ENCODE measurements at places on chromosomes 6 and 20.
A peak's percentile ranks its signal among the peaks of the same experiment; 100 is the strongest.

DNA sequence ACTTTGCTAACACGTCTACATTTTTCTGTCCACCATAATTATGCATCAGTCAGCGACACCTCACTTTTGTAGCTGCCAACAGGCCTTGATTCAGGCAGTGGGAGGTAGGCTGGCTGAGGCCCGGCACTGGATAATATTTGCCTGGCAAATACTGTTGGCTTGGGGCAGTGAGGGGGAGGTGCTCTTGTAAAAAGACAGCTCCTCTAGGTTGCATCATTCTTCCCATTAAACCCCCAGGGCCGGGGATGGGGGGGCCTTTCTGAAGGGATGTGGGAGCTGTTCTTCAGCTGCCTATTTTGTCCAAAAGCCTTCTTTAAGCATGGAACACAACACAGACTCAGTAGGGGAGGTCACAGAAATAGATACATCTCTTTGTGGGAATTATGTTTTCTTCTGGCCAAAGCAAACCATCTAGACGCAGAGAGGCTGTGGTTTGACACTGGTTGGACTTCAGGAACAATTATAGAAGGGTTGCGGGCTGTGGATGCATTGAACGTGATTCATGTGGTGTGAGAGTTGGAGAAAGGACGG, 338.3 kb upstream of the NT5E start:
- no peaks in the 10 kb centered on the region for H3K4me1 ChIP-seq
- DNase-seq, result no peak
- H3K36me3 ChIP-seq, result no peaks in the 10 kb centered on the region
- no peaks in the 10 kb centered on the region for H3K27me3 ChIP-seq
- no peak overlapping the region for H3K4me3 ChIP-seq

- H3K4me1 ChIP-seq, result no peaks in the 10 kb centered on the region
- H3K27me3 ChIP-seq, result no peaks in the 10 kb centered on the region
- no peaks in the 10 kb centered on the region for H3K36me3 ChIP-seq
Observed at GRCh38 chr6:134361011-134361410, 43.1 kb upstream of the SGK1 start.

GRCh38 chr20:23160536-23161243, 74.6 kb upstream of the CD93 start:
- peak overlapping the region; percentile 76 for H3K27ac ChIP-seq
- peaks cover 62% of the 10 kb centered on the region for H3K4me1 ChIP-seq
- DNase-seq, result peak; percentile 29
- no peaks in the 10 kb centered on the region for H3K36me3 ChIP-seq
- H3K27me3 ChIP-seq, result no peaks in the 10 kb centered on the region

GRCh38 chr6:87279196-87279595, 43.2 kb upstream of the SMIM8 start:
- DNase-seq, result no peak
- H3K36me3 ChIP-seq, result no peaks in the 10 kb centered on the region
- no peak overlapping the region for H3K27ac ChIP-seq
- H3K4me1 ChIP-seq, result no peaks in the 10 kb centered on the region
- H3K27me3 ChIP-seq, result no peaks in the 10 kb centered on the region

- H3K4me3 ChIP-seq, result no peak overlapping the region
- peaks cover 12% of the 10 kb centered on the region for H3K4me1 ChIP-seq
- no peak overlapping the region for H3K27ac ChIP-seq
- peak; percentile 71 for DNase-seq
- H3K36me3 ChIP-seq, result peaks cover 9% of the 10 kb centered on the region
- no peaks in the 10 kb centered on the region for H3K27me3 ChIP-seq
Observed at GRCh38 chr20:13610184-13610583, 28.5 kb downstream of the TASP1 start.

DNA sequence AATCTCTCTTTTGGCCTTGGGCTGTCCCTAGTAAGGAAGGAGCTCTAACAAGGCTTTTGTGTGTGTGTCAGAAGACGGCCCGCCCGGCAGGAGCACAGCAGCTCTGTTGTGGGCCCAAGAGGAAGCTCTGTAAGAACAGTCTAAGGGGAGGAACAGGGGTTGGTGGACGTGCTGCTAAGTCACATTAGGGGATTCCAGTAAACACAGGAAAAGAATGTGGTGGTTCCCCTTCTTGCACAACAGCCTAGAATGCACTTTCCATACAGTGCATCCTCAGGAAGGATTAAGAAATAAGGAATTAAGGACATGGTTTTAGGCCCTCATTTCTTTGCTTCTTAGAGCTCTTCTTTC, 114.5 kb downstream of the RNF144B start:
- no peaks in the 10 kb centered on the region for H3K27me3 ChIP-seq
- H3K36me3 ChIP-seq, result no peaks in the 10 kb centered on the region
- no peak for DNase-seq
- H3K4me1 ChIP-seq, result peaks cover 11% of the 10 kb centered on the region

DNA sequence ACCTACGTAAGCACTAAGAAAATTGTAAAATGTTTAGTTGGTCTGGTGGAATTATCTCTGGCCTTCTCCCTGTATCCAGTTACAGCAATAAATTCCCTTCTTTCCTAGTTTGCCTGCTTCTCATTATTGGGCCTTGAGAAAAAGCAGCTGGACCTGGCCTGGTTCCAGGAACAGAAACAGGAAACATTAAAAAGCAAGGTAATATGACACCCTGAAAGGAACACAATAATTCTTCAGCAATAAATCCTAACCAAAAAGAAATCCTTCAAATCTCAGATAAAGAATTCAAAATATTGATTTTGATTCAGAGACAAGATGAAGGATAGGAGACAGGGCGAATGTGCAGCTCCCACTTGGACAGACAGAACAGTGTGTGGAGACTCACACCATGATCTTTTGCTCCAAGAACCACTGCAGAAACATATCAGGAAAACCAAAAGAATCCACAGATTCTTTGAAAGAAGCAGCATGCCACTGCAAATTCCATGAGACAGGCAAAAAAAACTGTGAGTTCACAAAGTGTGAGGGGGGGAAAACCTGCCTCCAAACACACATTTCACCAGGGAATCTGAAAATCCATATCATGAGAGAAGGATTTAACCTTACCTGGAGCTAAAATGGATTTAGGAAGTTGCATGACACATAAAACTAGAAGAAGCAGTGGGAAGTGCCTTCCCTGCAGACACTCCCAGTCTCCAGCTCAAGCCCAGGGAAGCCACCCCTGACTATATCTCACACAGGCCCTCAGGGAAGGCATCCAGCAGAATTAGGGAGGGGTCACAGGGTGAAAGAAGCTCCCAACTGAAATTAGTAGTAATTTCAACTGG, 28.9 kb downstream of the TREM1 start:
- no peak for DNase-seq
- no peak overlapping the region for H3K27ac ChIP-seq
- H3K27me3 ChIP-seq, result no peaks in the 10 kb centered on the region
- H3K4me3 ChIP-seq, result no peak overlapping the region

- H3K36me3 ChIP-seq, result no peaks in the 10 kb centered on the region
- DNase-seq, result no peak
- H3K27ac ChIP-seq, result no peak overlapping the region
- H3K4me3 ChIP-seq, result no peak overlapping the region
Observed at GRCh38 chr6:131532580-131533039, 40.4 kb upstream of the ARG1 start.

DNA sequence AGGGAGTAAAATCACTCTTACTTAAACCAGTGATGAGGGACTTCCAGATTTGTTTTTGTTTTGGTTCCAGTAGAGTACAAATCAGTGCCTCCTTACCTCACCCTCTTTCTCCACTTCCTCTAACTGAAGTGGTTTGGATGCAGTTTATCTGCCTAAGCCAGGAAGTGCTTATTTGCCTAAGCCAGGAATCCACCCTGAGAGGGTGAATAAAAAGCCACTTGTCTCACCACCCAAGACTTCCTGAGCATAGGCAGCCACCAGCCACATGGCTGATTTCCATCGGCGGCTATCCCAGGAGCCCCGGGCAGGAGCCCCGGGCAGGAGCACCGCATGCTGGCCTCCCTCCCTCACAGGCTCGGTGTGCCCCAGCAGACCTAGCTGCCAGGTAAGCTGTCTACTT, 12.0 kb downstream of the LRP11 start:
- no peak for DNase-seq
- H3K4me3 ChIP-seq, result no peak overlapping the region
- no peaks in the 10 kb centered on the region for H3K27me3 ChIP-seq
- no peaks in the 10 kb centered on the region for H3K36me3 ChIP-seq

GRCh38 chr6:150395388-150396009, 26.7 kb downstream of the IYD start:
- H3K27ac ChIP-seq, result no peak overlapping the region
- H3K27me3 ChIP-seq, result no peaks in the 10 kb centered on the region
- peaks cover 6% of the 10 kb centered on the region for H3K4me1 ChIP-seq
- no peak overlapping the region for H3K4me3 ChIP-seq

DNA sequence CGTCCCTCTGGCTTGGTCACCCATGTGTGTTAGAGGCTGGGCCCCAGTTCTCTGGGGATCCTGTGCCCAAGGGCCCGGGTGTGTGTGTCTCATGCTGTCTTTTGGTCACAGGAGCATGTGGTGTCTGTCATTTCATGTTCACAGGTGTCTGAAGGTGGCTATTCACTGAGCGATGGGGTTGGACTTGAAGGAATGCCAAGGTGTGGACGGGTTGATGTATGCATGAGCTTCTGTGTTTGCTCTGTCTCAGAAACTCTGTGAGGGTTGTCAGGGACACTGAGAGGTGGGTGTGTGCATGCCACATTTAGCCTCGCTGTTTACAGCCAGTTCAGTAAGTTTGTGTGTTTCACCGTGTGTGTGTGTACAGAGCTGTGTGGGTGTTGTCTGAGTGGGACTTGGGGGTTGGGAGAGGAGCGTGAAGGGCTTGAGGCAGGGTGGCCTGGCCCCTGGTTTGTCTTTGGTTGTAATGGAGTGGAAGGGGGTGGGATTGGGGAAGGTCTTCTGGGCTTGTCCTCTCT, 1.2 kb downstream of the DDR1 start:
- no peaks in the 10 kb centered on the region for H3K36me3 ChIP-seq
- H3K27ac ChIP-seq, result no peak overlapping the region
- H3K27me3 ChIP-seq, result no peaks in the 10 kb centered on the region
- H3K4me3 ChIP-seq, result no peak overlapping the region
- peaks cover 22% of the 10 kb centered on the region for H3K4me1 ChIP-seq

- H3K36me3 ChIP-seq, result no peaks in the 10 kb centered on the region
- no peak overlapping the region for H3K27ac ChIP-seq
- no peaks in the 10 kb centered on the region for H3K27me3 ChIP-seq
Observed at GRCh38 chr6:99308788-99309187, 40.7 kb downstream of the FAXC start.

GRCh38 chr6:150297327-150298029, 71.3 kb upstream of the IYD start:
- H3K4me1 ChIP-seq, result no peaks in the 10 kb centered on the region
- no peaks in the 10 kb centered on the region for H3K36me3 ChIP-seq
- H3K4me3 ChIP-seq, result no peak overlapping the region
- no peak overlapping the region for H3K27ac ChIP-seq
- DNase-seq, result no peak

DNA sequence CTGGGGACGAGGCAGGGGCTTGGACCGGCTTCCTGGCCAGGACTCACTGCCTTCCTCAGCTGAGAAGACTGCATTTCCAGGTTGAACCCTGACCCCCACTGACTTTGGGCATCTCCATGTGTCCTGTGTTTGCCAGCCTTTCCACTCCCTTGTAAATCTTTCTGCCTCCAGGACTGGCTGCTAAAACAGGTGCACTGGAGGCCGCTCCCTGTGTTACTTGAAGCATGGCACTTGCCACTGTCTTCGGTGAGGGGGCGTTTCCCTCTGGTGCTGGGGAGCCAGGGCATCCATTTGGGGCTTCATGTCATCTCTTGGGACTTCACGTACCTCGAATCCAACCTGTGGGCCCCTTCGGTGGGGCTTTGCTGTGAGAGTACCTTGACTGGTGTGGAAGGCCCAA, 6.7 kb upstream of the RBM38 start:
- H3K4me3 ChIP-seq, result no peak overlapping the region
- H3K27ac ChIP-seq, result 0 out of 2 replicates have a peak overlapping the region, but pooled peaks have one; percentile 17
- H3K27me3 ChIP-seq, result no peaks in the 10 kb centered on the region
- DNase-seq, result no peak

DNA sequence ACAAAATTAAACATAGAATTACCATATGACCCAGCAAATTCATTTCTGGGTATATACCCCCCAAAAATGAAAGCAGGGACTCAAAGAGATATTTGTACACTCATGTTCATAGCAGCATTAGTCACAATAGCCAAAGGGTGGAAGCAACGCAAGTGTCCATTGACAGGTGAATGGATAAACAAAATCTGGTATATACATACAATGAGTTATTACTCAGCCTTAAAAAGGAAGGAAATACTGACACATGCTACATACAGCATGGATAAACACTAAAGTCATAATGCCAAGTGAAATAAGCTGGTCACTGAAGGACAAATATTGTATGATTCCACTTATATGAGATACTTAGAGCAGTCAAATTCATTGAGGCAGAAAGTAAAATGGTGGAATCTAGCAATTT, 5.3 kb upstream of the STX11 start:
- H3K27ac ChIP-seq, result no peak overlapping the region
- no peaks in the 10 kb centered on the region for H3K27me3 ChIP-seq
- no peak overlapping the region for H3K4me3 ChIP-seq
- peaks cover 5% of the 10 kb centered on the region for H3K4me1 ChIP-seq

DNA sequence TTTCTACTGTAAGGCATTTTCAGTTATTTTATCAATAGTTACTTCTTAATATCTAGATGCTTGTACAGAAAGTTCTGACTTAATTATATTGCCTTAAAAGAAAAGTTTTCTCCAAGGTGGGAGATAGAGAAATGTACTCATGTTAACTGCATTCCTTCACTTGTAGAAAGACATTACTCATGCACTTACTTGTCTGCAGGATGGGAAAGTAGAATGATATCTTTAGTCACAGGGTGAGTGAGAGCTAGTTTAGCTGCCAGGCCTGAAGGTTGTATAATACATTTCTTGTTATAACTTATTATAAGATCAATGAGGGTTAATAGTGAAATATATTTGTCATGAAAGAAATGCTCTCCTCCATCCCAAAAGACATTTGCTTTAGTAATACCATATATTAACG, 92.1 kb downstream of the CRYBG1 start:
- no peaks in the 10 kb centered on the region for H3K27me3 ChIP-seq
- no peak for DNase-seq
- no peaks in the 10 kb centered on the region for H3K36me3 ChIP-seq
- H3K4me3 ChIP-seq, result no peak overlapping the region
- H3K4me1 ChIP-seq, result no peaks in the 10 kb centered on the region
- no peak overlapping the region for H3K27ac ChIP-seq

Measured in Karpas-422 (cell line).